GM18507 (cell line): ENCODE measurements at places on chromosomes 6 and 20.
A peak's percentile ranks its signal among the peaks of the same experiment; 100 is the strongest.

GRCh38 chr6:150478656-150479545 lies 110.1 kb downstream of the IYD start:
- DNase-seq = no peak

GRCh38 chr6:56655249-56655648 lies 12.6 kb upstream of the DST start:
- DNase-seq = no peak

DNA sequence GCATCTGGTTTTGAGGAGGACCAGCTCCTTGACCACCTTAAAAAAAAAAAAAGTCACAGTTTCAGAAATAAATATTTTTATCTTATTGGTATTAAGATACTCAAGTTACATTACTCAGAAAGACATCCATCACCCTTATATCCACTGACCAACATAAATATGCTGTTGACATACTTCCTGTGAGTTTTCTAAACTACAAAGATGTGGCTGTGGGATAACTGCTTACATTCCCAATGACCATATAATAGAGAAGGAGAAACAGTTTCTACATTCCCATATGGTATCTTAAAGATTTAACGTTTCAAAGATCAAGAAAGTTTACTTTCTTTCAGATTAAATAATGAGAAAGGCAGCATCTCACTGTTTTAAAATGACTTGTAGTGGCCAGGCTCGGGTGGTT lies 46.3 kb downstream of the TP53INP2 start:
- no peak for DNase-seq

GRCh38 chr20:3209946-3210317 lies 634 bp downstream of the ITPA start:
- no peak for DNase-seq

DNA sequence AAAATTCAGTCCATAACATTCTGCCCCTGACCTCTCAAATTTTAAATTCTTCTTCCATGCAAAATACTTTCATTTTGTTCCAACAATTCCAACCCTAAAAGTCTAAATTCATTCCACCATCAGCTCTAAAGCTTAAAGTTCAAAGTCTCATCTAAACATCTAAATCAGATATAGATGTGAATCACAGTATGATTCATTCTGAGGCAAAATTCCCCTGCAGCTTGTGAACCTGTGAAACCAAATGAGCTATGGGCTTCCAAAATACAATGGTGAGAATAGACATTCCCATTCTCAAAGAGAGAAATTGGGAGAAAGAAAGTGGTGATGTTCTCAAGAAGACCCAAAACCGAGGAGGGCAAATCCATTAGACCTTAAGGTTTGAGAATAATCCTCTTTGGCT lies 309.8 kb downstream of the HIVEP2 start:
- no peak for DNase-seq

DNA sequence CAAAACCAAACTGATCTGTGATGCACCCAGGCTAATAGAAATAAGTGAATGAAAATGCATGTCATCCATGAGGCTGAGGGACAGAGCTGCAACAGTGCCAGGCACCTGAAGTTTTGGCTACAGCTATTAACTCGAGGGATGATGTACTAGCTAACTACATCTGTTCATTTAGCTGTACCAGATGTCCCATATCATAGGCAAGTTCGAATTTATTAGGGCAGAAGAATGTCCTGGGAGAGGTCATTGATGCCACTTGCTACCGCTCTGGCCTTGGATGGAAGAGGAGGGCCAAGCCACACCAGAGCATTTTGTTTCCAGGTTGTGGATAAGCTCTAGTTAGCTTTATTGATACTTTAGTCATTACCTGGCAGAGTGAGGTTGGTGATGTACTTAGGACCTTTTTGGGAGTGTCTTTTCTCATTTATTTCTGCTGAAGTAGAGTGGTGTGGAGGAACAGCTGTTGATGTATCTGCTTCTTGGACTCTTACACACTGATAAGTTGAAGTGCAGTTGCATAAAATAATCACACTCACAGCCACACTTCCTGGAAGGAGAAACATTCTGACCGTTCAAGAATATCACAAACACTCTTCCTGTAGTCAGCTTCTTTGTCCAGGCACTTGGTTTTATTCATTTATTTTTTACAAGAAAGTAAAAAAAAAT lies 8.2 kb downstream of the ZFAND3 start:
- DNase-seq = no peak

DNA sequence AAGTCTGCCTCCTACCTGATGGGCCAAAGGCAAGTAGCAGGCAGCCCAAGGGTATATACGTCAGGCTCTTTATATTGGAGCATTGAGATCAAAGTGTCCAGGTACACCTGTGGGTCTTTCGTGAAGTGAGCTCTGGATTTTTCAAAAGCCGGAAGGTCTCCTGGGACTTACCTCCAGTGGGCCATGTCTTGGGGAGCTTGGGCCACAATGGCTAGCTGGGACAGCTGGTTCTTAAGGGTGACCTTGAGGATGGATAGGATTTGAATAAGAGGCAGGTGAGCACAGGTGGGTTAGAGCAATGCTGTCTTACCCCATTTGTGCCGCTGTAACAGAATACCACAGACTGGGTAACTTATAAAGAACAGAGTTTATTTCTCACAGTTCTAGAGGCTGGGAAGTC lies 153.4 kb downstream of the CDC5L start:
- no peak for DNase-seq

DNA sequence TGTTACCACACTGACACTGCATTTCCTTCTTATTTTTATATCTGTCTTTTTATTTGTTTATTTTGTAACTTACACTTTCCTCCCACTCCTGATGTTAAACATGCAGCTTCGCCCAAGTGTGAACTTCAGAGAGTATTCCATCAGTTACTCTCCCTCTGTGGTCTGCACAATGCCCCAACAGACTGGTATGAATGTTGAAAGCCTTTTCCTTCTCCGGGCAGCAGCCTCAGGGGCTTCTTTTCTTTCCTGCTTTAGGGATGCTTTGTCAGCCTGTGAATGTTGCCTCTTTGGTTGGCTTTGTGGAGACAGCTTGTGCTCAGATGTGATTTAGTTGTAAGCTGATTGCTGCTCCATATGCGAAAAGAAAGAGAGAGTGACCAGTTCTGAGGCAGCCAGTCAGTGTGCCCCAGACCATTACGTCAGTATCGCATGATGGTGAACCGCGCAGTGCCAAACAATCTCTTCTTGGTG lies 44.0 kb downstream of the SMPDL3A start:
- no peak for DNase-seq

DNA sequence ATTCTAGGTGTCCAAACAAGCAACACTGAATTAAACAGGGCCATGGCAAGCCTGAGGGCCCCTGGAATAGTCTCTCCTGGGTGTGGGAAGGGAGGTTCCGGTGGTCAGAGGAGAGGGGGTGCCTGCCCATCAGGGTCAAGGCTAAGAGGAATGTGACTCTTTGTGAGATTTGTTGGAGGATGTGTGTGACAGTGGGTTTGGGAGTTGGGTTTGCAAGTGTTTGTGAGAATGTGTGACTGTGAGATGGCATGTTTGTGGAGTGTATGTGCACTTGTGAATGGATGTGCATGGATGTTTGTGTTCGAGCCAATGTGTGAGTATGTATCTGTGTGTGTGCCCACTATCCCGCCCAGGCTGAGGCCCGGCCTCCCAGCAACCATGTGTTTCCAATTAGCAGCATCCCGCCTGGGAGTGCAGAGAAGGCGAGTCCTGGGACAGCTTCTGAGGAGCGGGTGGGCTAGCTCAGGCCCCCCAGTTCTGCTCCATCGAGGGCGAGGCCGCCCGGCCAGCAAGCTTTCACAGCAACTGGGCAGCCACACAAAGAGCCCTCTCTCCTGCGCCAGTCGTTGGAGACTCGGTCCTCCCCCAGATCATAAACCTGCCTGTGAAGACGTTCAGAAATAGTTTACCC lies 12.6 kb downstream of the FOXC1 start:
- DNase-seq = no peak

DNA sequence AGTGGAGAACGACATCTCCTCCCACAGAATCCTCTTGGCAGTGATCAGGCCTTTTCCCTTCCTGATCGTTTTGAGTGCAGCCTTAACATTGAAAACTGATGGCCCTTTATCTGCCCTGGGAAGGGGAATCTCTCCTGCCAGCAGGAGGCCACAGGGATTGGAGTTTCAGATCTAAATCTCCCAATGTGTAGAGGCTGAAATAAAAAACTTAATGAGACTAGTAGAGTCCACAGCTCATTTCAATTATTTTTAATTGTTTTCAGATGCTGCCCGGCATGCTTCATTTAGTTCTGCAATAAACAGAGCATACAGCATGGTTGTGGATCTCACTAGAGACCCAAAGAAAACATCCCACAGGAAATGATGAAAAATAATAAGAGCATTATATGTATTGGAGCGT lies 662.2 kb upstream of the HS3ST5 start:
- no peak for DNase-seq

DNA sequence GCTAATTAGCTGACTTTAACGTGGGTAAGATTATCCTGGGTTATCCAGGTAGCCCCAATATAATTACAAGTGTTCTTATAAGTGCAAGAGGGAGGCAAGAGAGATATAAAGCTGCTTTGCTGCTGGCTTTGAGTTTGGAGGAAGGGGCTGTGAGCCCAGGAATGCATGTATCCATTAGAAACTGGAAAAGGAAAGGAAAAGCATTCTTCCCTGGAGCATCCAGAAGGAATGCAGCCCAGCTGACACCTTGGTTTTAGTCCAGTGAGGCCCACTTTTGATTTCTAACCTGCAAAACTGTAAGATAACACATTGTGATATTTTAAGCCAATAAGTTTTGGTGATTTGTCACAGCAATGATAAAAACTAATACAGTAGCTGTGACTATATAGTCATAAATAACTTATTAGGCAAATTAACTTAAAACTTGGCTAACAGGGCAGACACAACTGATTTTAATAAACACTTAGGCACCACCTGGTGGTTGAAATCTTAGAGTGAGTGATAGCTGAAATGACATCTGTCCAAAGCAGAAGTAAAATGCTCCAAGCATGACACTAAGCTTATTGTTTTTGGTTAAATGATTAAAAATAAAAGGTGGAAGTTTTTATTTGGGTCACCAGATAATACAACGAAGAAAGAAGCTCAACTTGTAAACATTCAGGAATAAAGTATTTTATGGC lies 35.6 kb downstream of the ADGRF4 start:
- no peak for DNase-seq

GRCh38 chr6:5199283-5199682 lies 61.5 kb downstream of the LYRM4 start:
- DNase-seq = no peak

- DNase-seq = no peak
Observed at GRCh38 chr6:149480502-149481280, 4.1 kb downstream of the ZC3H12D start.

- no peak for DNase-seq
Observed at GRCh38 chr6:11615214-11615602, 77.7 kb downstream of the TMEM170B start.

DNA sequence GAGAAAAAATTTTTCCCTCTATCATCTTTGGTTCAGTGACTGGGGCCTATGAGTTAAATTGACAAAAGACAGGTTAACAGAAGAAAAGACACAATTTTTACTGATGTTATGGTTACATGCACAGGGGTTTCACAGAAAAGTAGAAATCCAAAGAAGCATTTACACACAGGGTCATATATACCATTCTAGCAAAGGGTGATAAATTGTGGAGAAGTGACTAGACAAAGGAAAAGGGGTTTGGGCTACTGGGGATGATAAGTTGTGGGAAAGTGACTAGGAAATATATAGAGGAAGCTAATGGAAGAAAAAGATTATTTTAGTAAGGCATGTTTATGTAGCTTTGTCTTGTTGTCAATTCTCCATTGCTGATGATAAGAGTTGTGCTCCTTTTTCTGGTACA lies 276.7 kb upstream of the JARID2 start:
- DNase-seq = no peak

- no peak for DNase-seq
Observed at GRCh38 chr20:48825566-48825920, 2.3 kb downstream of the PREX1 start.

GRCh38 chr6:120869397-120869796 lies 464.9 kb downstream of the TBC1D32 start:
- no peak for DNase-seq

DNA sequence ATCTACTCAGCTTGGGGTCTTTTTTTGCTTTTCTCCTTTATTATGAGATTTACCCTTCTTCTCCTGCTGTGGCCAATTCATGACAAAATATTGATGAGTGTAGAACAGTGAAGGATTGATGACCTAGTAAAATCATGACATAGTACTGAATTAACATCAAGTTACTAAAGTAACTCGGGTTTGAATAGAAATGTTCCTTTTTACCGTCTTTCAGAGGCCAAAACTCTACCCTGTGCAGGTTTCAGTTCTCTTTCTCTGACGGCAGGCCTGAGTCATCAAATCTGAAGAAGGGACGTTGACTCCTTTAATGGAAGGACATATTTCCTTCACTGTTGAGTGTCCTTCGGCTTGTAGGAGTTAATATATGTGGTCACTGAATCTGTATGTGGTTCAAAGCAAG lies 80.7 kb downstream of the RREB1 start:
- peak; percentile 29 for DNase-seq

DNA sequence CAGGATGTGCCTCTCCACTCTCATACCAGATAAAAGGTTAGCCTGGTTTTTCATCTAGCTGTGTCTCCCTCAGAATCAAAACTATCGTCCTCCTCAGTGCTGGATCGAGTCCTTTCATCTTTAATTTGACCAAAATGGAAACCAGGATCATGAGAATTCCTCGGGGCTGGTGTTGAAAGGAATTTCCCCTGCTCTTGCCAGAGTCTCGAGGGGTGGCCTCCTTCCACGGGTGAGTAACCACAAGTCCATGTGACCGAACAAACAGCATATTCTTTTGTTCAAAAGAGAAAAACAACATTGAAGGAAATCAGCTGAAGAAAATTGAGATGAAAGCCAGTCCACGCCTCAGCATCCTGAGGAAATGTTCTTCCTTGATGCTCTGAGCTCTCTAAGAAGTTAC lies 165.9 kb upstream of the CDYL start:
- DNase-seq = no peak

DNA sequence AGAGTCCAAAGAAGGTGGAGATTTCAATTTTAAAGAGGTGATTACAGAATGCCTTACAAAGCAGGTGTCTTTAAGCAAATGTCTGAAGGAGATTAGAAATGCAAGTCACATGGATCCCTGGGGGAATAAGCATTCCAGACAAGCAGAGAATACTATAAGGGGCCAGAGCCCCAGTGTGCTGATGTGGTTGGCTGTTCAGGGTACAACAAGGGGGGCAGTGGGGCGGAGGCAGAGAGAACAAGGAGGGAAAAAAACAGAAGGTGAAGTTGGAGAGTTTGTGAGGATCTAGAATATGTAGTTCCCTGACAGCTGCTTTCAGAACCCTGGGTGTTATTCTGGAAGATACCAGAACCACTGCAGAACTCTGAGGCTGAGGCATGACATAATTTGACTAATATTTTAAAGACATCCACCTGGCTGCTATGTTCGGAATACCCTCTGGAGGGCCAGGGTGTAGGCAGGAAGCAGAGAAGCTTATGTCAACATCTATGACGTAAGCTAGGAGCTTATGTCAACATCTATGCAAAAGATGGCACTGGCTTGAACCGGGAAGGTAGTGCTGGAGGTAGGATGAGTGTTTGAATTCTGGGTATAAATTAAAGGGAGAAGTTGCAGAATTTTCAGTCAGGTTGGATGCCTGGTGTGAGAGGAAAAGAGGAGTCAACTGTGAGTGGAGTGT lies 276.3 kb upstream of the AGPAT4 start:
- no peak for DNase-seq
